Smooth muscle cell of the pulmonary artery (primary cell): ENCODE measurements at places on chromosomes 12 and 14. TPM values are rescaled to one million over a fixed set of nuclear protein-coding genes. Genes with fewer than 3 reads are reported as not detected.

Gene DTX1
- total RNA-seq = 0.03 TPM in 1 of 2 replicates, not detected in the other

Gene GON7
- 5.5 and 6.2 TPM in 2 replicates for total RNA-seq

Gene TRPV4
- 1.3 and 1.4 TPM in 2 replicates for total RNA-seq

Gene JKAMP
- total RNA-seq = 90.2 and 103 TPM in 2 replicates

Gene CARMIL3
- 0.17 TPM in 1 of 2 replicates, not detected in the other for total RNA-seq

Gene SSPN
- total RNA-seq = 13.3 and 30.8 TPM in 2 replicates

Gene MIP
- total RNA-seq = 0.13 TPM in 1 of 2 replicates, not detected in the other

Gene SIX6
- not detected in 2 replicates for total RNA-seq

Gene ZNF385A
- 1.8 and 2.2 TPM in 2 replicates for total RNA-seq

Gene TFCP2
- 12.6 and 15.3 TPM in 2 replicates for total RNA-seq

Gene PROX2
- not detected in 2 replicates for total RNA-seq

Gene DDX11
- 5.6 and 6.6 TPM in 2 replicates for total RNA-seq

Gene GSC
- total RNA-seq = 0.46 TPM in 1 of 2 replicates, not detected in the other

Gene ANKRD33
- total RNA-seq = 0.03 TPM in 1 of 2 replicates, not detected in the other

Gene CACNA2D4
- 0.07 and 1.5 TPM in 2 replicates for total RNA-seq

Gene AMN
- total RNA-seq = 0.07 and 0.13 TPM in 2 replicates

Gene MFAP5
- total RNA-seq = 37.3 and 80.5 TPM in 2 replicates

Gene DPPA3
- total RNA-seq = not detected in 2 replicates

Gene SLC41A2
- total RNA-seq = 25.7 and 28.4 TPM in 2 replicates

Gene ANO6
- total RNA-seq = 92.4 and 93.6 TPM in 2 replicates
